ENCODE measurements at places on chromosomes 11 and 22. TPM values are rescaled to one million over a fixed set of nuclear protein-coding genes. Genes with fewer than 3 reads are reported as not detected.

DNA sequence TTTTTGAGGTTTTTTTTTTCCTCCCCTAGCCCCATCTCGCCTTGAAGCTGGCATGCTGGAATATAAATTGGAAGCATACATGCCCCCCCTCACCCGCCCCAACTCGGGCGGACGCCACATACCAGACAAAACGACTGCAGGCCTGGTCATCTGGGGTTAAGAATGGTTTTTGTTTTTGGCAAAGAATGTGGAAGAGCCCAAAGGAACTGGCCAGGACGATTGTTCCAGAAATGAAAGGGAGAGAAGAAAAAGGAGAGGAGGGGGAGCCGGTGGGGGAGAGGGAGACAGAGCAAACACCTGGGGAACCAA, 25.0 kb downstream of the MN1 start:
- no peak overlapping the region for H3K27ac ChIP-seq
- H3K27me3 ChIP-seq: no peaks in the 10 kb centered on the region
- H3K36me3 ChIP-seq: no peaks in the 10 kb centered on the region
- no peaks in the 10 kb centered on the region for H3K4me1 ChIP-seq

- H3K27ac ChIP-seq: no peak overlapping the region
- H3K4me1 ChIP-seq: no peaks in the 10 kb centered on the region
- H3K4me3 ChIP-seq: no peak overlapping the region
- no peaks in the 10 kb centered on the region for H3K27me3 ChIP-seq
- DNase-seq: no peak
- no peaks in the 10 kb centered on the region for H3K36me3 ChIP-seq
Observed at GRCh38 chr22:44443641-44444235, 54.3 kb downstream of the RTL6 start.

DNA sequence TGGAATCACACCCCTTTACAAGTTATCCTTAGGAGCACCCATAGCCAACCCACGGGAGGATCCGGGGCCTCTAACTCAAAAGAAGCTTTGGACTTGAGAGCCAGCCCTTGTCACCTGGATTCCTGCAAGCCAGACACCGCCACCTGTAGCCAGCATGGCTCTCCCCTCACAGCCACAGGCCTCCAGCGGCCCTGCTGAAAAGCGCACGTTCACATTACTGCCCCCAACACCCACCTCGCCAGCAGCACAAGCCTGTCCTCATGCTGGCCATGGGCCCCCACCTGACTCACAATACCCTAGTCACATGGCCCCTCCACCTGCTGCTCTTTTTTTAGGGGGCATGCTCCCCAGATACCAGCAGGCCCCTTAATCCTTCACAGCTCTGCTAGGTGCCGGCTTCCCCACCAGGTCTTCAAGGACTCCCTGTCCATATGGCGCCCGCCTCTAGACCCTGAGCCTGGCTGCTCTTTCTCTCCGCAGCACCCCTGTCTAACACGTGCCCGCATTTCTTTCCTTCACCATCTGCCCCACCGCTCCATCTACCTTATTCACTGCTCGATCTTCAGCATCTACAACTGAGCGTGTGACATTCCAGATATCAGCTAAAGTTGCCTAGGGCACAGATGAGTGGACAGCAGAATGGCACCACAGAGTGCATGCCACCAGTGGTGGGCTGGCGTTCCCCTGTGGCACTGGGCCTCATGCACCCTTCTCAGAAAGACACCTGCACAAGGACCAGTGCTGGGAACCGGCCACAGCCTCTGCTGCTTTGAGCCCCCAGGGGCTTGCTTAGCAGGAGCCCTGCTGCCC, 6.6 kb downstream of the CARS1 start:
- no peaks in the 10 kb centered on the region for H3K27me3 ChIP-seq
- peak overlapping the region; percentile 9 for H3K27ac ChIP-seq
- no peak for DNase-seq
- no peak overlapping the region for H3K4me3 ChIP-seq
- peaks cover 15% of the 10 kb centered on the region for H3K36me3 ChIP-seq

- DNase-seq: no peak
- no peaks in the 10 kb centered on the region for H3K36me3 ChIP-seq
- H3K4me1 ChIP-seq: no peaks in the 10 kb centered on the region
- H3K27me3 ChIP-seq: no peaks in the 10 kb centered on the region
- H3K27ac ChIP-seq: no peak overlapping the region
Observed at GRCh38 chr11:115652496-115652895, 148.3 kb upstream of the CADM1 start.

- H3K27ac ChIP-seq: peak overlapping the region; percentile 91
- peak; percentile 62 for DNase-seq
- H3K4me3 ChIP-seq: peak overlapping the region; percentile 86
- peaks cover 46% of the 10 kb centered on the region for H3K36me3 ChIP-seq
- peaks cover 63% of the 10 kb centered on the region for H3K4me1 ChIP-seq
Observed at GRCh38 chr11:6604081-6604626, 580 bp downstream of the ILK start.

DNA sequence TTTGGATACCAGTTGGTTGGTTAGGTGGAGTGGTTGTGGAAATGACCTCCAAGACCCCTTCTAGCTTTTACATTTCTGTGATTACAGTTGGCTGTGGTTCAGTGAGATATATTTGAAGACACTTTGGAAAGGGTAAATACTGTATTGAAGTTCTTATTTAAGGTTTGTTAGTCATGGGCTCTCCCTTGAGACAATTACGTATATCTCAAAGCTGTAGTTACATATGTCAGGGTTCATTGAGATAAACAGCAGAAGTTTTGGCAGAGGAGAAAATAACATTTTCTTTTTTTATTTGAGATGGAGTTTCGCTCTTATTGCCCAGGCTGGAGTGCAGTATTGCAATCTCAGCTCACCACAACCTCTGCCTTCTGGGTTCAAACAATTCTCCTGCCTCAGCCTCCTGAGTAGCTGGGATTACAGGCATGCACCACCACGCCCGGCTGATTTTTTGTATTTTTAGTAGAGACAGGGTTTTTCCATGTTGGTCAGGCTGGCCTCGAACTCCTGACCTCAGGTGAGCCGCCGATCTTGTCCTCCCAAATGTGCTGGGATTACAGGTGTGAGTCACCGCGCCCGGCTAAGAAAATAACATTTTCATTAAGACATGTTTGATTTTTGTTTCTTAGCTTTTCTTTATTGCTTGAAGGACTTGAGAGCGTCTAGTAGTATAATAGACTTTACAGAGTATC, 1.9 kb downstream of the RNF121 start:
- H3K36me3 ChIP-seq: no peaks in the 10 kb centered on the region
- H3K4me3 ChIP-seq: no peak overlapping the region
- H3K27me3 ChIP-seq: no peaks in the 10 kb centered on the region
- DNase-seq: no peak

DNA sequence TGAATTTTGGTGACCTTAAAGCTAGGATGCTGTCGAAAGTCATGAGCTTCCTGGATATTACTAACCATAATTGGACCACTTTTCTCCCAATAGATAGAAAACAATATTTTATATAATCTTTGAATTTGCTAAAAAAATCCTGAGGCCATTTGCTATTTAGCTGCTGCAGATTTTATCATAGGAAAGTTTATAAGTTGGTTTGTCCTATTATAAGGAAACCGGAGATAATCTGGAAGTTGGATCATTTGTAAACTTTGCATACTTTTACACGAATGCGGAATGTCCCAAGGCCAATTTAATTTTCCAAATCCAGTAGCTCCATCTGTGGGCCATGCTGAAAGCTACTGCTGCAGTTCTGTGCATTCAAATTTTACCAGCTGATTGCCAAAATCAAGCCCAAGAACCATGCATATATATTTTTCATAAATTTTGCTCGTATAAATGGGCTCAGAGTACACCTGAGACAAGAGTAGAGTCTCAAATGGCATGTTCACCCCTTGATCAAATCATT, 378.3 kb downstream of the FAM181B start:
- no peak overlapping the region for H3K4me3 ChIP-seq
- no peaks in the 10 kb centered on the region for H3K27me3 ChIP-seq
- no peak for DNase-seq

GRCh38 chr22:25629613-25630012, 65.1 kb downstream of the GRK3 start:
- DNase-seq: no peak
- no peaks in the 10 kb centered on the region for H3K36me3 ChIP-seq
- no peaks in the 10 kb centered on the region for H3K4me1 ChIP-seq

- H3K4me1 ChIP-seq: no peaks in the 10 kb centered on the region
- no peak overlapping the region for H3K4me3 ChIP-seq
- no peak for DNase-seq
- H3K27ac ChIP-seq: no peak overlapping the region
- H3K27me3 ChIP-seq: no peaks in the 10 kb centered on the region
- no peaks in the 10 kb centered on the region for H3K36me3 ChIP-seq
Observed at GRCh38 chr11:36211761-36212430, 77.3 kb downstream of the COMMD9 start.

DNA sequence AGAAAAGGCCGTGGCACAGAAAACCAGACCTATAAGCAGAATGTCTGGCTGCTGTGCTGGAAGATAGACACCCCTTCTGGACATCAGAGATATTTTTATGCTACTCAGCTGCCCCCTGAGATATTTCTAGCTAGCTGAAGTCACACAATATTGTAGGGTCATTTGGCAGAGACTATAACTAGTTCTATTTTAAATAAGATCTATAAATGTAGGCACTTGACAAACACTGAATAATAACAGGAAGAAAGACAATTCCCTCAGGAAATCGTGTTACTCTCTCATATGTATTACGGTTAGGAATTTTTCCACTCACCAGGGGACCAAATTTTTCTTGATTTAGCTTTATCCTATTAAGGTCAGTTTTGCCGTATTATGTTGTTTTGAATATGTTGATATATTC, 845.4 kb downstream of the OPCML start:
- H3K4me1 ChIP-seq: no peaks in the 10 kb centered on the region
- no peak overlapping the region for H3K27ac ChIP-seq
- no peaks in the 10 kb centered on the region for H3K36me3 ChIP-seq
- H3K4me3 ChIP-seq: no peak overlapping the region
- no peaks in the 10 kb centered on the region for H3K27me3 ChIP-seq

DNA sequence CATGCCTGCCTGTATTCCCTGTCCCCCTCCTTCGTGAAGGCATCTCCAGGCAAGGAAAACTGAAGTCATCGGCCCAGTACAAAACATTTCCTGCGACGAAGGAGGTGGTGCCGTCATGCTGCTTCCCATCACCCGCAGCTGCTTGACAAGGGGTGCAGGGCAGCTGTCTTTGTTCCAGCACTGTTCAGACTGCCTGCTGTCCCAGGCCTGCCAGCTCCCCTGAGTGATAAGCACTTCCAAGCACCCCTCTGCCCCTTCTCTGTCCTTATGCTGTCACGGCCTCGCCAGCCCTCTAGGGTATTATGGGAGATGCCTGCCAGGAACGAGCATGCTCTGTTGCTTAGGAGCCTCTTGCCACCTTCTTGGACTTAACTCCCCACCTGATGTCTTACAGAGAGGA, 37.1 kb upstream of the BSX start:
- no peaks in the 10 kb centered on the region for H3K27me3 ChIP-seq
- no peaks in the 10 kb centered on the region for H3K36me3 ChIP-seq
- no peaks in the 10 kb centered on the region for H3K4me1 ChIP-seq
- H3K4me3 ChIP-seq: no peak overlapping the region
- no peak for DNase-seq

The TRPM5 gene
- total RNA-seq: not detected

The ELF5 gene
- not detected for total RNA-seq

The KCNK7 gene
- 0.59 TPM for total RNA-seq

The SLC22A25 gene
- not detected for total RNA-seq

The TIMM8B gene
- total RNA-seq: 71.9 TPM
